ENCODE measurements at places on chromosomes 3 and 15.

- DNase-seq, result peak; percentile 12
Observed at GRCh38 chr3:14428087-14429033, 26.0 kb downstream of the SLC6A6 start.

- DNase-seq, result no peak
Observed at GRCh38 chr3:190526787-190527762, 13.2 kb downstream of the IL1RAP start.

- no peak for DNase-seq
Observed at GRCh38 chr15:92763459-92763858, 107.9 kb upstream of the FAM174B start.

DNA sequence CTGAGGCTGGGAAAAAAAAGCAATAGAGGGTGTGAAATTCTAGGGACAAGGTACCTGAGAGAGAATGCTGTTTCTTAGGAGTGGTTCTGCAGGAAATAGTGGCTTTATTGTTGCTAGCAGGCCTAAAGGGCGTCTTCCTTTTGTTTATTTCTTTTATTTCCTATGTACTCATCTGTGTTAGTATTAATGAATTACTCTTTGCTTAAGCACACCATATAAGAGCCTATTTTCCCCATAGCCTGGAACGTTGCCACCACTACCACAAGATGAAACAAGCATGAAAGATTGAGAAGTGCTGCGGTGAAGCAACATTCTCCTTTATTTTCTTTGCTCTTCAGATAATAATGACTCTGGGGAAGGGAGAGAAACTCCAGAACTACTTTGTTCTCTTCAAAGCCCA is 21.3 kb upstream of the GOLIM4 start:
- DNase-seq, result peak; percentile 90

DNA sequence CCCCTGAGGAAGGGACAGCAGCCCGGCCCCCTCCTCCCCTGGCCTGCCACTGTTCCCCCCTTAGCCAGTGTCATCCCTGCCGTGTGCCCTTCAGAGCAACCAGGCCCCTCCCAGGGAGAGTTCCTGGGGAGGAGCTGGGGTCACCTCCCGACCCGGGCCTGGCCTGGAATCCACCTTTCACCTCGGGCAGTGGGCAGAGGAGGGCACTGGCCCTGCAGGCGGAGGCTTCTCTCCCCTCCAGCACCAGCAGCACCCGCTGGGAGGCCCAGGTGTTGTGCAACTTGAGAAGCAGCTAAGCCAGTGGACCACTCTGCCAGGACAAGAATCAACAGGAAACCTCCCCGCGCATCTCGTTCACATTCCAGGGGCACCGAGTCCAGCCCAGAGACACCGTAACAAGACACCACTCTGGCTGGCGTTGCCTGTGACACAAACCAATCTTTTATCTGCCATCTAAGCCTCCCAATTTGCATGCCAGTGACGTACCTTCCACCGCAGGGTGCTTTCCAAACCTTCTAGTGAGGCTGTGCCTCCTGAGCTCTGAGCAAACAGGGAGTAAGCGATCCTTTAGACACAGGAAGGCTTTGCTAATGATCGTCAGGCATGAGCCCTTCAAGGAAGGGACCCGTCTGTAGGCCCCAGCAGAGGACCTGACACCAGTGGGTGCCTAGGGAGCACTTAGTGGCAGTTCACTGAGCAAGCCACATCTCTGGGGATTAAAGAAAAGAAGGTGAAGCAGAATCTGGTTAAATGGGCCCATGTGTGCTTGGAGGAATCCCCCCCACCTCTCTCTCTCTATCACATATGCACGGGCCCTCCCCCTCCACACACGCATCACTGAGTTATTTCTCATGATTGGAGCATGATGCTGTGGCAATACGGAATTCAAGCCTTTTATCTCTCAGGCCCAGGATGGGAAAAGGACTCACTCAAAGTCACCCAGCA is 98.9 kb upstream of the TLE3 start:
- peak; percentile 83 for DNase-seq

GRCh38 chr3:42658091-42658770 is 4.7 kb downstream of the ZBTB47 start:
- DNase-seq, result no peak

DNA sequence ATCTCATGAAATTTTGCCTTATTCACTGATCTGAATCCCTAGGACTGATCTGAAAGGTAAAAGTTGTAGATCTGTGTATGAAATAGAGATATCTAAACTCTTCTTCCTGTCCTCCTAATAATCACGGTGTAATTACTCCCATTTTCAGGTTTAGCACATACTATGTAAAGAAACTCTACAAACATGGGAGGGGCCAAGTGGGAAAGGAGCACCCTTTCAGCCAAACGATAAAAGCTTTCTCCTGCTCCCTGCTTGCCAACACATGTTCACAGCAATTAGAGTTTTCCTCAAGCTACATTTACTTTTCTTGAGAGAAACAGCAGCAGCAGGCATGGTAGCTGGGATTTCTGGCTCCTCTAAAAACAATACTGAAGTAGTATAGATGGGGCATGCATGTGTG is 71.6 kb downstream of the CHAC1 start:
- no peak for DNase-seq

DNA sequence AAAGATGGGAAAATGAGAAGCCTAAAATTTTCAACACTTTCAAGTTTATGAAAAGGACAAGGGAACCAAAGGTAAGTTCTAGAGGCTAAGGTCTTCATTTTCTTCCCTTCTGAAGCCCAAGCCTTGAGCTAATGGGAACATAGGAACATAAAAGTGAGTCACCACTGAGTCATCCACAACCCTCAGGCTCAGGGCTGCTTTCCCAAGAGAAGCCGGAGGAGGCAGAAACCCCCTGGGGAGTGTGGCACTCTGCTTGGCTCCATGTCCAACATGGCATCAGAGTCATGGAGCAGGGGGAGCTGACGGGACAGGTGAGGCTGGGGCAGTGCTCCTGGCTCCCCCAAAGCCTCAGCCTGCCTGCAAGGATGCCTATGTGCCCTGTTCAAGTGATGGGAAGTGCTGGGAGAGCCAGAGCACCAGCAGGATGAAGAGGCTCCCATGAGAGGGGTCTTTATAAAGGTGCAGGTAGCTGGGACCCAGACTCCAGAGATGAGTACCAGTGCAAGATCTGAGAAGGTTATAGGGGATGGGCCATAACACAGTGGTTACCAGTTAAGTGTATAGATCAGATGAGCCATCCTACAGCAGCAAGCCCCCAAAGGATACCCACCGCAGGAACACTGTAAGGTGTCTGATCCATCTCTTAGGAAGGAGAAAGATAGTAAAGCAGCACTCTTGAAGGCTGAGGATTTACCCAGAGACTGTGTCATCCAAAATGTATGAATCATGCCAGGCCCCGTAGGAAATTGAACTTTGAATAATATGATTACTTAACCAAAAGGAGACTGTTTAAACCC is 31.8 kb upstream of the RYR3 start:
- DNase-seq, result no peak

- DNase-seq, result no peak
Observed at GRCh38 chr3:161081633-161082032, 23.5 kb downstream of the B3GALNT1 start.

GRCh38 chr15:71271327-71271726 is 156.1 kb downstream of the THSD4 start:
- DNase-seq, result no peak

DNA sequence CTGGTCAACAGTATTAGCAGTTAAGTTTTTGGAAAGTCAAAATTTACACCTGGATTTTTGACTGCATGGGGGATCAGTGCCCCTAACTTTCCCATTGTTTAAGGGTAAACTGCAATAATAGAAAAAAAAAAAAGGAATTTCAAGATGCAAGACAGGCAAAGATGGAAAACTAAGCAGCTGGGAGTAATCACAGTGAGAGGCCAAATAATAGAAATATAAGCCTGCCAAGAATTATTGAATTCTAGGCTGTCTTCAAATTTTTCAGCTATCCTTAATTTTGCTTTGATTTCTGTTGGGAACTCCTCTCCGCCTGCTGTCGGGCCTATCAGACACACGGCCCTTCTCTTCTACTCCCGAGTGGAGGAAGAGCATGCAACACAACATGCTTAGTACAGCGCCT is 215.5 kb upstream of the LMCD1 start:
- DNase-seq, result no peak

DNA sequence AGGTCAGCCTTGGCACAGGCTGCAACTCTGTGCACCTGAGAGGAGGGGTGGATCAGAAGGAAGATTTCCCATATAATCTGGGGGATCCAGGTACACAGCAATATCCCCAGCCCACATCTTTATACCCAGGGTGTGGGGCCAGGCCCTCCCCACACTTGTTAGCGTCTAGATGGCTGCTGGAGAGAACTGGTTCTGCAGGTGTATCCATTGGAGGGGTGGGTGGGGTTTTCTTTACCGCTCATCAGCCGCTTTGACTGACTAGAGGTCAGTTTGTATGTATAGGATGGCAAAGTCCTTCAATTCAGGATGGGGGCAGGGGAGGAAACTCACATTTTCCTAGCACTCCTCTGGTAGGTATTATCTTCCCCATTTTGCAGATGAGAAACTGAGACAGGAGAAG is 92.5 kb downstream of the IL20RB start:
- DNase-seq, result no peak

DNA sequence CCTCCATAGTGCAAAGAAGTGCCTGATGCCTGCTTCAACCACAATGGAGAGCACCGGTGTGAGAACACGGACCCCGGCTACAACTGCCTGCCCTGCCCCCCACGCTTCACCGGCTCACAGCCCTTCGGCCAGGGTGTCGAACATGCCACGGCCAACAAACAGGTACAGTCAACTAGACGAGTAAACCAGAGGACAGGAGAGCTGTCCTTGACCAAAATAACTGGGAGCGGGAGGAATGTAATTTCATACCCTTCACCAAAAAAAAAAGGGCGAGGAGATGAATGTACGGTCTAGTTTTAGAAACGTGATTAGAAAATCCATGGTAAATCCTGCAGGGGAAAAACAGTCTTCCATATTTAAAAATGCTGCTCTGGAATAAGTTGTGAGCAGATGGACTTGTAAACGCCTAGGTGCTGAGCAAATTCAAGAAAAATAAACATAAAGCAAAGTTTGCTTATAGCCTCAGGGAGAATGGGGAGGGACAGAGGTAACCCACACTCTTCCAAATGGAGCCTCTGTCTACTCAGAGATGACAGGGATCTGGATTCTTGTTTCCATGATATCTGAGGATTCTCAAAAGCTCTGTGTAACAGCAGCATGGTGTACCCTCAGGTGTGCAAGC is 8.4 kb downstream of the THBS1 start:
- no peak for DNase-seq

GRCh38 chr3:66497985-66498671 is 2.7 kb downstream of the LRIG1 start:
- no peak for DNase-seq

DNA sequence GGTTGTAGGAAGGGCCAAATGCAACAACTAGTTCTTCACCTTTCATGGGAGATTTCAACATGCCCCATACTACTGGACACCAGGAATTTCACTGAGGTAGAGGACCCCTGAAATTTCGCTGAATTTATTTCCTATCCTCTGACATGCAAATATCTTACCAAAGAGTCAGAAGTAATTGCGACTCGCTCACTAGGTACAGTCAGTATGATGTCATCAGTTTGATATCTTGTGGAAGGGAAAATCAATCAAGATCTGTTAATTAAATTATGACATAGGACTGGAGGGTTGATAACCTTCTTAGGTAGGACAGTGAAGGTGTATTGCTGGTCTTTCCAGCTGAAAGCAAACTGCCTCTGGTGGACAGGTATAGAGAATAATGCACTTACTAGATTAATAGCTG is 74.9 kb upstream of the TNIK start:
- DNase-seq, result no peak

- DNase-seq, result no peak
Observed at GRCh38 chr15:44101944-44102343, 93.1 kb downstream of the FRMD5 start.

- no peak for DNase-seq
Observed at GRCh38 chr15:29968099-29968894, 114.5 kb upstream of the GOLGA8J start.

- no peak for DNase-seq
Observed at GRCh38 chr3:143433787-143434378, 314.3 kb downstream of the CHST2 start.

- DNase-seq, result no peak
Observed at GRCh38 chr3:81349816-81350340, 411.6 kb downstream of the GBE1 start.
